Osteoblast (primary cell): ENCODE measurements at places on chromosomes 12 and 14. TPM values are rescaled to one million over a fixed set of nuclear protein-coding genes. Genes with fewer than 3 reads are reported as not detected.

KRT73 gene
- total RNA-seq: not detected in 2 replicates

OASL gene
- 0.72 and 1.2 TPM in 2 replicates for total RNA-seq

PIK3C2G gene
- total RNA-seq: not detected in 2 replicates

ANO2 gene
- under 0.01 and 0.29 TPM in 2 replicates for total RNA-seq

VDR gene
- 30.4 and 32.2 TPM in 2 replicates for total RNA-seq

HCAR2 gene
- total RNA-seq: not detected in 2 replicates

ADSS1 gene
- total RNA-seq: 2.1 and 4.3 TPM in 2 replicates

KRT77 gene
- total RNA-seq: not detected in 2 replicates

GPRC5D gene
- not detected in 2 replicates for total RNA-seq

RTN1 gene
- total RNA-seq: under 0.01 and 0.29 TPM in 2 replicates

ZDHHC22 gene
- total RNA-seq: not detected in 2 replicates

SELPLG gene
- total RNA-seq: 1.1 and 1.2 TPM in 2 replicates

HRK gene
- total RNA-seq: under 0.01 and 0.59 TPM in 2 replicates

REM2 gene
- 0.29 and 0.36 TPM in 2 replicates for total RNA-seq

KRT80 gene
- total RNA-seq: 0.59 and 0.72 TPM in 2 replicates

GNPTAB gene
- 93.0 and 93.1 TPM in 2 replicates for total RNA-seq

CD4 gene
- 10.9 and 15.0 TPM in 2 replicates for total RNA-seq

NT5DC3 gene
- 10.1 and 10.6 TPM in 2 replicates for total RNA-seq

ENDOU gene
- not detected in 2 replicates for total RNA-seq

RAPGEF3 gene
- 3.5 and 4.3 TPM in 2 replicates for total RNA-seq
